Ovary (tissue), 10 donors: ENCODE measurements at places on chromosomes 2 and 18. TPM values are rescaled to one million over a fixed set of nuclear protein-coding genes. Genes with fewer than 3 reads are reported as not detected.

PAIP2B gene
- polyA plus RNA-seq = 8.9 TPM

DSG1 gene
- polyA plus RNA-seq = not detected

GPR35 gene
- 0.27 TPM for polyA plus RNA-seq

DLGAP1 gene
- 3.8 TPM for polyA plus RNA-seq

TGFA gene
- polyA plus RNA-seq = 1.4 TPM

CYP26B1 gene
- 1.5 TPM for polyA plus RNA-seq

CPO gene
- 31.8 TPM for polyA plus RNA-seq

LOXL3 gene
- polyA plus RNA-seq = 8.5 TPM

TNS1 gene
- polyA plus RNA-seq = 278 TPM

IL36G gene
- not detected for polyA plus RNA-seq

DAW1 gene
- 0.11 TPM for polyA plus RNA-seq

ELOA2 gene
- not detected for polyA plus RNA-seq

ASB18 gene
- not detected for polyA plus RNA-seq

IL1RL1 gene
- 0.48 TPM for polyA plus RNA-seq

SAG gene
- polyA plus RNA-seq = not detected

TSGA10 gene
- 1.8 TPM for polyA plus RNA-seq
